ENCODE measurements at places on chromosomes 12 and 14.

DNA sequence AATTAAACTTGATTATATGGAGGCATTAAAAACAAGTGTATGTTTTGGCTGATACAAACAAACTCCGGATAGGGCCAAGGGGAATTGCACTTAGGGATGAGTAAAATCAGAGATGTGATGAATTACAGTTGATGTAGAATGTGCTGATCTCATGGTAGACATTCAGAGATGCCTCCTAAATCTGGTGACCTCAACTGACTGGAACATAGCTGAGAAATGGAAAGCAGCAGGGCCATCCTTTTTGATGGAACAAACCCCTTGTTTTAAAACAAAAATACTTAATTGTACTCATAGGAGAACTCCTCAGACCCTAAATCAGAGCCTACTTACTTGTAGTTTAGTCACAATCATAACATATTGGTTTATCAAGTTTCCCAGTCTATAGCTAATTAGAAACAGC lies 122.8 kb downstream of the C12orf75 start:
- no peak for DNase-seq

- DNase-seq = peak; percentile 34
Measured at GRCh38 chr12:2054091-2055018, 1.6 kb downstream of the CACNA1C start.

DNA sequence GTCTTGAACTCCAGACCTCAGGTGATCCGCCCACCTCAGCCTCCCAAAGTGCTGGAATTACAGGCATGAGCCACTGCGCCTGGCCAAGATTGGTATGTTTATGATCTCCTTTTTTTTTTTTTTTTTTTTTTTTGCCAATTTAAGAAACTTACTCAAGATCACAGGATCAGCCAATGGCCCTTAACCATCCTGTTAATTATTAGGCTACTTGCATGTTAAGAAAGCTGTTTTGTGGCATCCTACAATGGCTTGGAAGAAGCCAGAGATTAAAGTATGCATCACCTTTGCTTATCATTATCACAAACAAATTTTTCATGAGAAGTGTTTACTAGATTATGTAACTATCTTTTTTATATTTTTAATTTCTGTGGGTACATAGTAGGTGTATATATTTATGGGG lies 140.2 kb downstream of the BCAT1 start:
- DNase-seq = no peak

DNA sequence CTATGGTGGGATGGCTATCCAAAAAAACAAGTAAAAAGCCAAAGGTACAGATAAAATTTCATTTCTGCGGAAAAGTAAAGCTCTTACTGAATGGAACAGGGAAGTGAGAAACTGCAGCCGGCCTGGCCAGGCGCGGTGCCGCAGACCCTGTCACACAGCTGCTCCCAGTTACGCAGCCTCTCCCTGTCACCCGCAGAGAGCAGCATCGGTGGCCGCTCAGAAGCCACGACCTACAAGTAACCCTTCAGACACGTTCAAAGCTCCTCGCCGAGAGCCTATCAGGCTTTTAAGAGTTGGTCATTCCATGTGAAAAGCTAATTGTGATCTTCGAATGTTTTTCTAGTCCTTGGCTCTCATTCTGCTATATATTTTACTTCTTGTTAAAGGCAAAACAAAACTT lies 11.0 kb upstream of the ANKLE2 start:
- no peak for DNase-seq

DNA sequence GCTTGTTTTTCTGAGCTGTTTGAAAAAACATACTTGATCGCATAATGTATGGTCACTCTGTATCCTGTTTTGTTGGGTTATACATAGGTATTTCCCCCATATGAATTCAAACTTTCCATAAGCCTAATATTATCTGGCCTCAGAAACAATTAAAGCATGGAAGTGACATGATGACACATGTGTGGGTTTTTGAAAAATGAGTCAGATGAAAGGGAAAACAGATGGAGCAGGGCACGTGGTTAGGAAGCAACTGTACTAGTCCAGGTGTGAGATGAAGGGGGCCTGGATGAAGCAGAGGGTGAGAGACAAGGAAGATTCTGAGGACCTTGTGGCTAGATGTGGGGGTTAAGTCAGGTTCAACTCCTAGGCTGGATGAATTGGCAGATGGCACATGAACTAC lies 92.7 kb upstream of the DNM1L start:
- no peak for DNase-seq

- peak; percentile 87 for DNase-seq
Measured at GRCh38 chr14:69475194-69475818, 9.2 kb upstream of the PLEKHD1 start.

GRCh38 chr12:65466911-65467310 lies 188.4 kb downstream of the MSRB3 start:
- no peak for DNase-seq

GRCh38 chr12:90366286-90366685 lies 588.7 kb downstream of the CCER1 start:
- DNase-seq = no peak

DNA sequence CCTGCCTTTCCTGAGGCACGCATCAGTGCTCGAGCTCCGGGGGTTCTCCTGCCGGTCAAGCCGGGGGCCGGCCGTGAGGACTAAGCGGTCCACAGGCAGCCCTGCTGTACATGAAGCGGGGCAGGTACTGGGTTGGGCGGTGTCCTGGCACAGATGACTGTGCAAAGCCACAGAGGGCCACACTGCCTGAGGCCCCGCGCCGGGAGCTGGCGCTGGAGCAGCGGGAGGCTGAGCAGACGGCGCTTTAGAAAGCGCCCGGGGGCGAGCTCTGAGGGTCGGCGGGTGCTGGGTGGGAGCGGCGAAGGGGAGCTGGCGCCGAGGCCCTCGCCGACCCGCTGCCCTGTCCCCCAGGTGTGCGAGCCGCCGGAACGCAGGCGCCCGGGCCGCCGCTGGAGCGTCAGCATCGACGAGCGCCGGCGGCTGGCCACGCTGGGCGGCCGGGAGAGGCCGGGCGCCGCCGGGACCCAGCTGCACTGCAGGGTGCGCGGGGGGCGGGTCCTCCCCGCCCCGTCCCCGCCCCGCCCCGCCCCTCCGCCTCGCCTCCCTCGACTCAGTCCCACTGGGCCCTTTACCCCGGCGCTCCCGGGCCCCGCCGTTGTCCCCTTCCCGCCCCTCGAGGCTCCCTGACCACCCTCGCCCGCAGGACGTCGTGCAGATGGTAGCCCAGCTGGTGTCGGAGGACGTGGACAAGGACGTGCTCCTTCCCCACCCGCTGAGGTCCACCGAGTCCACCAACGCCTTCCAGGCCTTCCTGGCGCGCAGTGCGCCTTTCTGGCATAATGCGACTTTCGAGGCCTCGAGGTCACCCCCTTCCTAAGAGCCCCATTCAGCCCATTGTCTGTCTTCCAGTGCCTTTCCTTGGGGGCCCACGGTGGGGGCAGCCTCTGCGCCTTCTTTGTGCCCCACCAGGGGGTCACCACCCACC lies 8.3 kb upstream of the MTA1 start:
- peak; percentile 37 for DNase-seq

- no peak for DNase-seq
Measured at GRCh38 chr12:26122061-26122680, 2.7 kb downstream of the BHLHE41 start.

Data from DMS79 treated with DMSO at 0.1 percent for 48 hours (cell line).